ENCODE measurements at places on chromosomes 16 and 17.

GRCh38 chr17:797236-797840, 15.2 kb downstream of the MRM3 start:
- no peak for DNase-seq

DNA sequence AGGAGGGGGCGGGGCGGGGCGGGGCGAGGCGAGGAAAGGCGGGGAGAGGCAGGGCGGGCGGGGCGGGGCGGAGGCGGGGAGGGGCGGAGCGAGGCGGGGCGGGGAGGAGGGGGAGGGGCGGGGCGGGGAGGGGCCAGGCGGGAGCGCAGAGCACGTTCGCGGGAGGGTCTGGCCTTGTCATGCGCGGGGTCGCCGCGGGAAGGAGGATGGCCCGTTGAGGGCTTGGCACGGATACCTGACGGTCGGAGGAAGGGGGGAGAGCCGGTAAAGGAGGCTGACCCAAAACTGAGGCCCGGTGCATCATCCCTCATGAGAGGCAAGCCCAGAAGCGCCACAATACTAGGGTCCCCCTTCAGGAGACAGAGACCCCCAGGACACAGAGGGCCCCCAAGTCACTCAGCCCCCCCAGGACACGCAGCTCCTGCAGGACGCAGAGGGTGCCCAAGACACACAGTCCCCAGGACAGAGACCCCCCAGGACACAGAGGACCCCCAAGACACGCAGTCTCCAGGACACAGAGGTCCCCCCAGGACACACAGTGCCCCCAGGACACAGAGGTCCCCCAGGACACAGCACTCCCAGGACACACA, 593 bp upstream of the WDR45B start:
- DNase-seq = no peak

DNA sequence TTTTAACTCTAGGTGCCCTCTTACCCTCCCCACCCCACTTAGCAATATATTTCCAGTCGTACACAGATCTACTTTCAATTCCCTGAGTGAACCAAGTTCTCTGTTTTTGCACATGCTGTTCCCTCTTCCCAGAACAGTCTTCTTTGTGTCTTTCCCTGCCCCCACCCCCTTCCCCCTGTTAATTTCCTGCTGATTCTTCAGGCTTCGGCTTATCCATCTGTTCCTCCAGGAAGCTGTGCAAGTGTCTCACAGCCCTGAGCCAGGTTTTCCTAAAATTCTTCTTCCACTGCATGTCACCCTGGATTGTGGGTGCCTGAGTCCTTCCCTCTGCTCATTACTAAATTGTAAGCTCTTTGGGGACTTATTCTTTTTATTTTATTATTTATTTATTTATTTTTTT, 12.4 kb upstream of the SPOP start:
- no peak for DNase-seq

DNA sequence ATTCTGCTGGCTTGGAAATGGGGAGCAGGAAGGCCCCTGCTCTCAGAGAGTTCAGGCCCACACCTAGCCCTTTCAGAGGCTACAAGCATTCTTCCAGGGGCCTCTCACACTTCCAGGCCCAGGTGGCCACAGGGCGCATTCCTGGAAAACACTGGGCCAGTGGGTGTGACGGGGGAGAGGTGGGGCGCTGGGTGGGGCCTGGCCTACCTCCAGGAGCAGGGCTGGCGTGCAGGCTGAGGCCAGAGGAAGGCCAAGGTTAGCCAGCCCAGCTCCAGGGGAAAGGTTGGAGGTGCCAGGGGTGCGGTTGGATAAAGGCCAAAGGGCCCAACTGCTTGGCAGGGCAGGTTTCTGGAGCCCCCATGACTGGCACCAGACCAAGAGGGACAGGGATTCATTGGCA, 198.2 kb downstream of the MAF start:
- no peak for DNase-seq

- no peak for DNase-seq
These were observed 95.1 kb downstream of the PRKCA start for GRCh38 chr17:66397486-66397885.

Measured in AG04450 (cell line).